ENCODE measurements at places on chromosomes 3 and 15.

GRCh38 chr3:51434746-51435327 lies 43.8 kb downstream of the RBM15B start:
- peak; percentile 32 for DNase-seq

DNA sequence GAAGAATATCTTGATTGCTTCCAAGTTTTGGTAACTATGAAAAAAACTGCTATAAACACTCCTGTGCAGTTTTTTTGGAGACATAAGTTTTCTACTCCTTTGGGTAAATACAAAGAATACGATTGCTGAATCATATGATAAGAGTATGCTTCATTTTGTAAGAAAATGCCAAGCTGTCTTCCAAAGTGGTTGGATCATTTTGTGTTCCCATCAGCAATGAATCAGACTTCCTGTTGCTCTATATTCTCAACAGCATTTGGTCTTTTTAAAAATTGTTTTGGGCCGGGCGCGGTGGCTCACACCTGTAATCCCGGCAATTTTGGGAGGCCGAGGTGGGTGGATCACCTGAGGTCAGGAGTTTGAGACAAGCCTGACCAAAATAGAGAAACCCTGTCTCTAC lies 14.5 kb downstream of the BTD start:
- DNase-seq, result peak; percentile 26

- DNase-seq, result peak; percentile 7
Observed at GRCh38 chr3:143895805-143896204, 47.5 kb upstream of the SLC9A9 start.

DNA sequence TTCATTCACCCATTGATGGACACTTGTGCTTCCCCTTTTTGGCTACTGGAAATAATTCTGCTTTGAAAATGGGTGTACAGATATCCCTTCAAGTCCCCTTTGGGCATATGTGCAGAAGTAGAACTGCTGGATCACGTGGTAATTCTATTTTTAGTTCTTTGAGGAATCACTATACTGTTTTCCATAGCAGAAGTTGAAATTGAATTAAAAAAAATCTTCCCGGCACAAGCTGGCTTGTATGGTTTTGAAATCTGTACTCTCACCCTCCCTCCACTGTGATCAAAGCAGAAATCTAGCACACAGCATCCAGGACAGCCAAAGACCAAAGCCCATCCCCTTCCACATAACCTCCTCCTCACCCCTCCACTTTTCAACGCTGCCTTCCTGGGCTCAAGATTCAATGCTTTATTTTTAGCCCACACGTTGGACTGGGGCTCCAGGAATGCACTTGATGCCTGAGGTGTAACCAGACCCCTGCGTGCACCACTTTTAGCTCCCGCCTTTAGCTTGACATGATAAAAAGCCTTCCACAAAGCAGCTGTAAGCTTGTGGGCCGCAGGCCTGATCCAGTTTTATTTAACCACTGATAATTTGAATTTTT lies 29.9 kb downstream of the TMEM40 start:
- DNase-seq, result peak; percentile 69

- DNase-seq, result no peak
Observed at GRCh38 chr3:111392894-111393398, 149.1 kb upstream of the CD96 start.

DNA sequence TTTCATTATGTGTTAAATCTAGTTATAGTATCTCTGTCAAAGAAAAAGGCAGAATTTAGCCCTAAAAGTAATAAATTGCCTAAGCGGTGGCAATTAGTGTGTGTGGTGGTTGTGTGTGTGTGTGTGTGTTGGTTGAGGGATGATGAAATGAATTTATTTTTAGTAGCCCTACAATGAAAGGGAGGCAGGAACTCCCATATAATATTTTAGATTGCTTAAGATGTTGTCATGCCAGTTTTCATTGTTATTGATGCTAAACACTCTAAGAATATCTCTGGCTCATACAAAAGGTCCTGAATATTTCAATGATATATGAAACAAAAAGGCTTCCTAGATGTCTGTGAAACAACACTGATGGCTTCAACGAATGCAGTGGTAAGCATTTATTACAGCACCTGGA lies 140.6 kb upstream of the TBC1D5 start:
- no peak for DNase-seq

GRCh38 chr3:126852511-126852910 lies 130.4 kb upstream of the PLXNA1 start:
- DNase-seq, result no peak

GRCh38 chr3:123098426-123099330 lies 31.9 kb downstream of the PDIA5 start:
- DNase-seq, result peak; percentile 81

DNA sequence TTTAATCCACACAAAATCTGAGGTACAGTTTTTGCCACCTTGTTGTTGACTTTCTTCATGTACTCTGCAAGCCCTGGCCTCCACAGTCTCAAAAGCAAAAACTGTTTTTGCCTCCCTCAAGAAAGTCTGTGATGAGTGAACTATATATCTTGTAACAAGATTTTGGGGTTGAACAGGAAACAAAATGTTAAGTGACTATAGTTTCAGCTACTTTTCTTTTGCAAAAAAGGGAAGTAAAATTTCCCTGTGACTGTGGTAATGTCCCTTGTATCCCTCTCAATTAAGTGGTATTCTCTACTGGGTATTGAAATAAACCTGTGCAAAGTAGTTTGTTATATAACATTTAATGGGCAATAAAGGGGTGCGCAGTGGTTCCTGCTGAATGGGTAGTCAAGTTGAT lies 21.3 kb upstream of the SCAANT1 start:
- DNase-seq, result no peak

- DNase-seq, result no peak
Observed at GRCh38 chr15:92288755-92289154, 104.9 kb upstream of the ST8SIA2 start.

- no peak for DNase-seq
Observed at GRCh38 chr3:69082361-69082760, 2.2 kb upstream of the UBA3 start.

- DNase-seq, result no peak
Observed at GRCh38 chr15:96992817-96993216, 662.3 kb downstream of the NR2F2 start.

DNA sequence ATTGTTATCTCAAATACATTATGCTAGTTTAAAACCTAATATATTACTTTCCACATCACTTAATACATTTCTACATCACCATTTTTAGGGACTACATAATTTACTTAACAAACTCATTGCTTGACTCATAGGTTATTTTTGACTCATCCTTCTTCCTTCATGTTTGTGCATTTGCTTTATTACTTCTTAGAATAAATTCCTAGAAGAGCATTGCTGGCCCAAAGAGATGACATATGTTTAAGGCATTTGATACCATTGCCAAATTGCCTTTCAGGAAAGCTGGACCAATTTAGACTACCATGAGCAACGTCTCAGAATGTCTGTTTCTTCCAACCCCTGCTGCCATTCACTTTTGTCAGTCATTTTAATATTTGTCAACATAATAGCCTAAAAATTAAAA lies 905.8 kb downstream of the IGSF11 start:
- peak; percentile 85 for DNase-seq

DNA sequence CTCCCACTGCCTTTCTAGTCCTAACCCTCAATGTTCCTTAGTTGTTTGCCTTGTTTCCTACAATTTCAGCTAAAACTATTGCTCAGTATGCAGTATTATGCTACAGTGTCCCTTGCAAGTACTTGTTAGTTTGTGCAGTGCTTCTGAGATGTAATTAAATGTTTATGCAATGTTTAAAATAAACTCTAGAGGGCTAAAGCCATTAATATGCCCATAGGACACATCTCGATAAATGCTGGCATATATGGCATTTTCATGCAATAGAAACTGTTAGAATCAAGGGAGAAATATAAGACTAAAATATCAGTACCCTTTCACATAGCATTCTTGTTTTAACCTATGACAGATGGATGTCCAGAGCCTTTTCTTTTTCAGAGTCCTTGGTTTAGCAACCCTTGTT lies 59.8 kb upstream of the ACKR4 start:
- no peak for DNase-seq

DNA sequence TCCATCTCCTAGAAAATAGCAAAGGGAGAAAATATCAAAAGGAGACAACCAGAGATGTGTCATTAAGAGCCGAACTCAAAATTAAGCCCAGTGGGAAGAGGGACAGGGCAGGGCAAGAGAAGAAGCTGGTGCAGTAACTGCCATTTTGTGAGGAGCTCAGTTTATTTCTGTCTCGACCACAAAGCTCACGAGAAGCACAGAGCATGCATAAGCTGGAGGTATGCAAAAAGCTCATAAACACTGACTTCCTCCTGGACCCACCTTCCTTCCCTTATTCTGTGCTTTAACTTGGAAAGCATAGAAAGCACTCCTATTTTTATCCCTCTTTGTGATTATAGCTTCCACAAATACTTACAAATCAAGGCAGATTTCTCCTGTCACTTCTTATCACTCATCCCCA lies 81.3 kb downstream of the DGKG start:
- no peak for DNase-seq

- DNase-seq, result peak; percentile 88
Observed at GRCh38 chr3:148146947-148147826, 550.5 kb upstream of the AGTR1 start.

DNA sequence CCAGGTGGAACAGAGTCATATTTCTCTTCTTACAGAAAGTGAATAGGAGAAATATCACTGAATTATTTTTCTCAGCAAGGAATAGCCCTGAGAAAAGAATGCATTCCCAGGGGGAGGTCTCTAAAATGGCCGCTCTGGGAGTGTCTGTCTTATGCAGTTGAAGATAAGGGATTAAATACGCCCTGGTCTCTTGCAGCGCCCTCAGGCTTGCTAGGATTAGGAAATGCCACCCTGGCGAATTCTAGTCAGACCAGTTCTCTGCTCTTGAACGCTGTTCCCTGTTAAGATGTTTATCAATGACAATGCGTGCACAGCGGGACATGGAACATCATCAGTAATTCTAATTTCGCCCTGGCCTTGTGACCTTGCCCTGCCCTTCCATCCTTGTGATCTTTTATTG lies 949.0 kb upstream of the SEMA6D start:
- no peak for DNase-seq

- peak; percentile 90 for DNase-seq
Observed at GRCh38 chr3:64341296-64341695, 116.0 kb upstream of the PRICKLE2 start.

- DNase-seq, result peak; percentile 86
Observed at GRCh38 chr3:17810759-17811158, 68.3 kb upstream of the TBC1D5 start.

GRCh38 chr3:71189480-71189879 lies 394.0 kb downstream of the FOXP1 start:
- DNase-seq, result peak; percentile 58

DNA sequence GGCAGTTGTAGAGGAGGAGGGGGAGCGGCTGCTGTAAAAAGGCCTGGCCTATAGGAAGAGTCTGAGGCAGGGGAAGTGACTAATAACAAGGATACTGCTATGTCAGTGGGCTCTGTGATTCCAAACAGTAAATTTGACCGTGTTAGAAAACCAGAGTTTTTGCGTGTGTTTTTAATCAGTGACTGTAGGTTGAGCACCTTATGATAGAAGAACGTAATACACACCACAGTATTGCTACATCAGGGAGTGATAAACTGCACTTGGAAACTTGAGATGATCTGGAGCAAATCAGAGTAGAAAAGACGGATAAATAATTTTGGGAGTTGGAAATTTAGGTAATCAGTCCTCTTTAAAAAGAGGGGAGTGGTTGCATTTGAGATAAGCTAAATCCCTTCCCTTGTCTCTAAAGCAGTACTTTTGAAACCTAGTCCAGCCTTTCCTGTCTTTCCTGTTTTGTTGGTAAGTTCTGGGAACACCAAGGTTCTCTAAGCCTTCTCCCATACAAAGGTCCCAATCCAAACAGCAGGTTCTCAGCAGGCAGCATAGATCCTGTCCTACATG lies 130.5 kb upstream of the NR2E3 start:
- DNase-seq, result peak; percentile 83

DNA sequence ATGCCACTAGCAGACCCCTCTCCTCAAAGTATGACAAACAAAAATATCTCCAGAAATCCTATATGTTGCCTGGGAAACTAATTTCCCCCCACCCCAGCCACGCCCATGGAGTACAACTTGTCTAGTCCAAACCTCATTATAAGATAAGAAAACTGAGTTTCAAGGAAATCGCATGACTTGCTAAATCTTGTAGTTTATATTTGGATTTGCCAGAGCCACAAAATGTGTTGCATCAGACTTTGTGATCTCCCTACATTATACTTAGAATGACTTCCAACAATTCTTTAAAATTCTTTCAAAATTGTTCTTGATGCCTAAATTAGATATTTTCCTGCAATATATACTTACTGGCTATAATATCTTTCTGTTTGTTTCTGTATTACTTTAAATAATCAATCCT lies 1034.4 kb downstream of the IGSF11 start:
- DNase-seq, result no peak

- no peak for DNase-seq
Observed at GRCh38 chr3:128327606-128328031, 139.1 kb downstream of the DNAJB8 start.

DNA sequence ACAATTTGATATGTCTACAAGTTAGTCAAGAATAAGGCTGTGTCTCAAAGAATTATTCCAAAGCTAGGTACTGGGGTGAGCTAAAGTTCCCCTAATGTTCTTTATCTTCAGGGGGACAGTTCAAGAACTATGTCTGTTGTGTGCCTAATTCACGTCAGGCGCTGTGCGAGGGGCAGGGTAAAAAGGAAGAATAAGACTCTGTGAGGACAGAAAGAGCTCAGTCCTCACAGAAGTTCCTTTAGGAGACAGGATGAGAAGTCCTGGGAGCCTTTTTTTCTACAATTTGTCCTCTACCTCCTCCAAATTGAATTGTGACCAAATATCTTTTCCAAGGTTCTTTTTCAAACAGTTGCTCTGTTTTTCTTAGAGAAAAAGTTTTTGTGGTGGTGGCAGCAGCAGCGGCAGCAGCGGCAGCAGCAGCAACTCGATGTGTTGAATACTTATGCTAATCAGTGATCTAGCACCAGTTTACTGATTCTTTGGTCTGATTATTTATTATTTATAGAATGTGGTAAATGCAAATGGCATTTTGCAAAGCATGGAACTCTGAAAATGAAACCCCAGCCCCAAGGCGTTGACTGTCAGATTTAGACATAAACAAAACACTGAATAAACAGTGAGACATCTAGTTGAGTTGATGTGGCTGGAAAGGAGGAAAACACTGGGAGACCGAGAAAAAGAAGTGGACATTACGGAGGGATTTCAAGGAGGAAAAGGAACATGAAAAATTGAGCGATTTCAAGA lies 88.6 kb downstream of the GTPBP8 start:
- no peak for DNase-seq

- no peak for DNase-seq
Observed at GRCh38 chr3:4729061-4729973, 236.2 kb downstream of the ITPR1 start.

DNA sequence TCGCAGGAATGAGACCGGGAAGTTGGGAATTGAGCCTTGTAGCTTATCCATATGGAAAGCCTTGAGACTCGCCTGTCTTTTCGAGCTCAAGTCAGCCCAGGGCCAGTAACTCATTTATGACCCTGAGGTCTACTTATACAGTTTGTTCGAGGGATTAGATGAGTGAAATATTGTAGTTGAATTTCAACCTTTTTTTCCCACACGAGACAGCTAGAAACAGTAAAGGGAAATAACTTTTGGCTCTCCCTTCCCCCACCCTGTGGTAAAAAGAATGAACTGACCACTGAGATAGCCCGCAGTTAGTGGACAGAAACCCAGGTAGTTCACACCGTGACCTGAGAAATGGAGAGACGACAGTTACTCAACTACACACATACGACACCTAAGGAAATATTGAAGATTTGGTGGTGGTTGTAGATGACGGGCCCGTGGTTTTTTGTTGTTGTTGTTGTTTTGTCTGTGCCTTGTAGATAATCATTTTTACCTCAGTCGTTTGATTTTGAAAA lies 841 bp downstream of the EIF3J start:
- no peak for DNase-seq

GRCh38 chr3:185924375-185924774 lies 13.4 kb downstream of the TRA2B start:
- DNase-seq, result no peak

GRCh38 chr3:101249522-101249921 lies 70.9 kb downstream of the IMPG2 start:
- DNase-seq, result no peak
